RPMI7951 (cell line): ENCODE measurements at places on chromosomes 4 and X. TPM values are rescaled to one million over a fixed set of nuclear protein-coding genes. Genes with fewer than 3 reads are reported as not detected.
A peak's percentile ranks its signal among the peaks of the same experiment; 100 is the strongest.

- no peak for DNase-seq
Measured at GRCh38 chr4:8002525-8003309, 63.1 kb upstream of the AFAP1 start.

GRCh38 chr4:104494822-104495559 is at the start of gene CXXC4:
Gene CXXC4 (minus strand): TSS chr4:104494894. CDS start chr4:104491802, 3,092 bp downstream.
- DNase-seq: peak; percentile 23

DNA sequence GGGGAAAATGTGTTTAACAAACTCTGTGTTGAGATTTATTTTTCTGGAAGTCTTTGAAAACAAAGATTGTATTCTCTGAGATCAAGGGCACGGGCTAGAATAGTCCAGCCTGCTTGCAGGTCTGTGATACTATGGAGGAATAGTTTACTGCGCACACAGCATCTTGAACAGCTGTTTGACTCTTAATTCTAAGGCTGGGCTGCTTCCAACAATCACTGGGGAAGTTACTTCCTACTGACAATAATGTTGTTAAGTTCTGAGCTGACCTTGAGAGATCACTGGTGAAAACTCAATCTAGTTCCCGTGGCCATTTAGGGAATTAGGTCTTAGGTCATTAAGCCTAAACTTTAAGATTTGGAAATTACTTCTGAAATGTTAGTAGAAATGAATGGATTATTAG is 416.1 kb upstream of the FTHL17 start:
- DNase-seq: no peak

GRCh38 chrX:2311501-2311900 is 189.3 kb downstream of the DHRSX start:
- DNase-seq: no peak

PHKA2 gene
- 2.9 and 6.4 TPM in 2 replicates for total RNA-seq

GRCh38 chr4:54333657-54334056 is 104.6 kb downstream of the PDGFRA start:
- DNase-seq: no peak
